ENCODE measurements at places on chromosomes 4 and X.

DNA sequence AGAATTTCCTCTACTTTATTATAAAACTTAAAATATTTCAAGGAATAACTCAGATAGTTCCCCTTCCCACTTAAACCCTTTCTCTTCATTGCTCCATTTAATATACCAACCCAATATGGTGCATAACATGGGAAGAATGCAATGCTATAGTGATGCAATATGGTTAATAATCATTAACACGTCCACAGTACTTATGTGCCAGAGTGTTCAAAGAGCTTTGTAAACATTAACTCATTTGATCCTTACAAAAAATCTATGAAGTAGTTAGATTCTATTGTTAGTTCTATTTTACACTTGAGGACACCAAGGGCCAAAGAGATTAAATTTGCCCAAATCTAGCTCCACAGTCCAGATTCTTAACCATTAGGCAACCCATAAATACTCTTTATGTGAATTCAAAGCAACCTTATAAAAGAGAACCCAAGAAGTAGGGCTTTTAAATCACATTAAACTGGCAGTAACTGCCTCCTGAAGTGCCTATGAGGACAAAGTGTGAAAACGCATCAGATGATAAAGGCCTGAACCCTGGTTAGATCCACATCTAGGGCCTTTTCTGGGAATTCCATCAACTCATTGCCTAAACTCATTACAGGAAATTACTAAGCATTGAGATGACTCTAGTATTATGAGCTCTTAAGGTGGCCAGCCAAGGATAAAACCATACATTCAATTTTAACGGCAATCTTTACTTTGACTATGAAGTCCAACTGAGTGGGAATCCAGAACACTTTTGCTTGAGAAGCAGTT, 94.3 kb downstream of the AREG start:
- DNase-seq: no peak

DNA sequence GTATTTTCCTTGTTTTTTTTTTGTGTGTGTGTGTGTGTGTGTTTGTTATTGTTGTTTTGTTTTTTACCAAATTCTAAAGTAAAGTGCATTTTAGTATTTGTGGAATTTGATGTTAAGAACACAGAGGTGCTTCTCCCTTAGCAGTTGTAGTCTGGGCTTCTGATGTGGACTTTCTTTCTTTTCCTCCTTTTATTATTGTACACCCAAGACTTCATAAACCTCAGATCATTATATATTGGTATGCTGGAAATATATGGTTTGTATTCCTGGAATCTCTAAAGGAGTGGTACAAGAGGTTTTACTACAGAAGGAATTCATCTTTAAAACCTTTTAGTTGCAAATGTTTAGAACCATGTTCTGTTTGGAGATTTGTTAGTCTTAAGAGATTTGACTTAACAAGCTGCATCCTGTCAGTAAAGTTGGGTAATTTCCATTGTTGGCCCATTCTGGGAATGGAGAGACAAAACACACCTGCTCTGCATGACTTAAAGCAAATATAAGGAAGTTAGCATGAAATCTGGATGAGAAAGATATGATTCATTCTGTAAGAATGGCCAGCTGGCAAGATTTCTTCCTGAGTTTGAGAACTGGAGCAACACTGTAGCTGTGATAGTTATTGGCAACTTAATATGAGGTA, 64.0 kb downstream of the SMAD1 start:
- no peak for DNase-seq

- DNase-seq: no peak
Observed at GRCh38 chrX:34848281-34848680, 94.3 kb upstream of the FAM47B start.

GRCh38 chrX:150533863-150534262, 34.6 kb upstream of the MTM1 start:
- no peak for DNase-seq

- DNase-seq: no peak
Observed at GRCh38 chr4:124790471-124790870, 77.9 kb upstream of the ANKRD50 start.

DNA sequence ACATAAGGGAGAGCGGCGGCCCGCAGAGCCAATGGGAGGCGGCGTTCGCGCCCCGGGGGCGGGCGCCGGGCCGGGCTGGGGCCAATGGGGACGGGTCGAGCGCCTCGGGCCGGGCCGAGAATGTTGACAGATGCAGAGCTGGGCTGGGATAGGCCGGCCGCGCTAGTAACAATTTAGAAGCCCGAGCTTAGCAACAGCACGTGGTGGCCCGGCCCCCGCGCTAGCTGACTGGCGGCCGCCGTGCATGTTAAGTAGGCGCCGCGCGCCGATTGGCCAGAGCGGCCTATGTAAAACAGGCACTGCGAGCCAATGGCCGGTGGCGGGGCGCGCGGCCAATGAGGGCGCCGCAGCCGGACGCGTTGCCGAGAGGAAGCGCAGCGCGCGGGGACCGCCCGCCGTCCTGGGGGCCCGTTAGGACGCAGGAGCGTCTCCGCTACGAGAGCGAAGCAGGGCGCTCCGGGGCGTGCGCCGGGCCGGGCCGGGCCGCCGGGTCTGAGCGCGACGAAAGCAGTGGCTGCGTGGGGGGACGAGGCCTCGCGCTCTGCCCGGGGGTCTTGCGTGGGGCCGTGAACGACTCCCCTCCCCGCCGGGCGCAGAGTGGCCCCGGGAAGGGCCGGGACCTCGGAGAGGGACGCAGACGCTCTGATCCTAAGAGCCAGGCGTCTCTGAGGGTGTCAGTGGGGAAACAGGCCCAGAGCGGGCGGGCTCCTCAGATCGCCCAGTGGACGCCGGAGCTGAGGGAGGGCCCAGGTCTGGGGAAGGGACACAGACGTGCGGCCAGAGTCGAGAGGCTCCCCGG, 435 bp upstream of the MXD4 start:
- DNase-seq: peak; percentile 92

- DNase-seq: no peak
Observed at GRCh38 chr4:138789796-138790195, 225.8 kb upstream of the NOCT start.

GRCh38 chr4:12576409-12576808, 907.7 kb downstream of the RAB28 start:
- DNase-seq: no peak

DNA sequence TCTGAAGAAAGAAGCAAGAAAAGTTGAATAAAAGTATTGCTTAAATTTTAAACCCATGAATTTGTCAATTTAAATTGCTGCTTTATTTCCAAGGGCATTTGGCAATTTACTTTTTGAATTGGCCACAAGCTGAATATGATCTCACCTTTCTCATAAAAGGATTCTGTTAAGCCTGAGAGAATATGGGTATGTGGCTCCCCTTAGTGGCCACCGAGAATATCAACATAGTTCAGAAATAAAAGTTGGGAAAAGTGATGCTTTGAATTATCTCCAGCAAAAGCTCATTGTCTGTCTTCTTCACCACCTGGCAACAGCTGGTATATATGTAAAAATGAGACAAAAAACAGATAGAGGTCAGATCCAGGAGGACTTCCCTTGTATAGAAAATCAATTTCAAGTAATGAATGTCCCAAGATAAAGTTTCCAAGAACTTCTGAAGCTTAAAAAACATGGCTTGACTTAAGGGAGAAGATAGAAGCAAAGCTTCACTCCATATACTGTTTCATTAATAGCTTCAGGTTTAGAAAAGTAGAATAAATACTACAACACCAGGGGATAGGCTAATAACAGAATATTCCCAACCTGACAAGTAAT, 290.7 kb upstream of the FAM241A start:
- DNase-seq: no peak

DNA sequence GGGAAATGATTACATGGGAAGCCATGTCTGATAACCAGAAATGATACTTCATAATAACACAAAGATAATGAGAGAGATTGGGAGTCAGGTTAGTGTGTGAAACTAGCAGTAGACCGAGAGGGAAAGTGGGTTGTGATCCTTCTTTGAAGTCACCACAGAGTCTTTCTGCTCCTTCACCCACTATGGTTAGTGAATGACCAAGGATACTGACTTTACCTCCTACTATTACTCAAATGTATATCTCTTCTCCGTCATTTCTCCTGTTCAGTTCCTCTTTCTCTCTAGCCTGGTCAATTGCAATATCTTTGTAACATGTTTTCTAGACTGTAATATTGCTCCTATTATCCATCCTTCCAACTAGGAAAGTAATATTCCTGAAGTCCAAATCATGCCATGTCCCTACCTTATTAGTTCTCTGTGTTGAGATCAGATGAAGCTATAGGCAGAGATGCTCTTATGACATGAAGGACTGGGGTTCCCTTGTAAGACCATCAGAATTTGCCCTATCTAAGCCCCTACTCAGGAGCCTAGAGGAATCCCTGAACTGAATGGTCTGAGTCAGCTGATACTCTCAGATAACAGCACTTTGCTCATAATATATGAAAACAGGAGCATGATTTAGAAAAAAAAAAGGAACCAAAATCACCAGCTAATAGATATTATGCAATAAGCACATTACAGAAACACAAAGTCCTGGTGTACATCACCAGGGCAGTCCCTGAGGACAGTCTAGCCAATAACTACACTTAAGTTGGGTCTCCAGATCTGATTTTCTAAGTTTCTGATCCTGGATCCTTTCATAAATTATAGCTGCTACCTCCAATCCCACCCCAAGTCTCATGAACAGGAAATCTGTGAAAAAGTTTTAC, 81.2 kb downstream of the SHROOM3 start:
- no peak for DNase-seq

Data from D721Med (cell line).